ENCODE measurements at places on chromosomes 3 and 15.

DNA sequence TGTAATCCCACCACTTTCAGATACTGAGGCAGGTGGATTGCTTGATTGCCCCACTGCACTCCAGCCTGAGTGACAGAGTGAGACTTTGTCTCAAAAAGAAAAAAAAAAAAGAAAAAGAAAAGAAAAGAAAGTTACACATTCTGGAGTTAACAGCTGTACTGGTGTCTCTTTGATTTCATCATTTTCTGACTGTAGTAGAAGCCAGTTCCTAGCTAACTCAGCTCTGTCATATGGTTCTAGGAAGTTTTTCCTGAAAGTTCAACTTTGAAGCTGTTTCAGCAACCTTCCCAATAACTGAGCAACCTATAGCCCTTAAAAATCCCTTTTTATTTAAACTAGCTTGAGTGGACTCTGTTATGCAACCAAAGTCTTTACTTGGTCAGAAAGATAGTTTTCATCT lies 104.6 kb upstream of the STRIT1 start:
- no peak for DNase-seq

GRCh38 chr3:117606866-117607265 lies 897.3 kb downstream of the TUSC7 start:
- no peak for DNase-seq

GRCh38 chr3:8205881-8206280 lies 295.7 kb upstream of the LMCD1 start:
- no peak for DNase-seq

DNA sequence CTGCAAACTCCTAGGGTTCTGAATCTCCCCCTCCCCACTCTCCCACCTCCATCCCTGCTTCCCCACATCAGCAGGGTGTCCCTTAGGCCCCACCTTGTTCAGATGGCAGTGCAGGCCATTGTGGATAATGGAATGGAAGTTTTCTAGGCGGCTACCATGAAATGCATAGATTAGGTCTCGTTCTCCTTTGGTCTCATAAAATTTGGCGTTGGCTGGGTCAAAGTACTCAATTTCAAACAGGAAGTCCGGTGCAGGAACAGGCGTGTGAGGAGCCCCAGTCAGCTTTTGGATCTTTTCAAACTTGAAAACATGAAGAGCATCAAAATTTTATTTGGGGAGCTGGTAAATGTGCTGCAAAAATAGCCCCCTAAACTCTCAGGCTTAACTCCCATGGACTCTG lies 20.2 kb downstream of the PARP16 start:
- DNase-seq = no peak

DNA sequence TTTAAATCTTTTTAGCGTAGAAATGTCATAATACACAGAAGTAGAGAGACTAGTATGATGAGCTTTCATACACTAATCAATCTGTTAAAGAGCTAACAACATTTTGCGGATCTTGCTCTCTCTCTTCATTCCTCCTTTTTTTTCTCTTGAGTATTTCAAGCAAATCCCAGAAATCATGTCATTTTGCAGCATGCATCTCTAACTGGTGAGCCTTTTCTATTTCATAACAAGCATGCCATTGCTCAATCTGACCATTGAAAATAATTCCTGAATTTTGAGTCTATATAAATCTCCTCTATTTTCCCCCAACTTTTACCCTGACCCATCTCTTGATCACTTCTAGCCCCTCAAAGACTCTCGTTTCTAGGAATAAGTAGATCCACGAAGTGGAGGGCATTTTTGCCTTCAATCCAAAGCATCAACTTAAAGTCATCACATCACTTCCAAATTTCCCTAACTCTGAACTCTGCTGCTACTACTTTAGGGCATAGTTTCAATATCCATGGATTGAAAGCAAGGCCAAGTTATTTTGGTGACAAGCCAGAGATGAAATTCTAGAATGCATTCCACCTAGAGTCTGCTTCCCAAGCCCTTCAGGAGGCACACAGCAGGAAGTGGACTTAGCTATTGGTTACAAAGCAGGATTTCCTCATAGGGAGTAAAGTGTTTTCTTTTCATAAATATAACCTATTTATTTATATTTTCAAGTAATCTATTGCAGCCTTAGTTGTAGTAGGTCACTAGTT lies 253.5 kb upstream of the ZPLD1 start:
- DNase-seq = no peak

- DNase-seq = no peak
Measured at GRCh38 chr3:1499694-1500093, 406.9 kb downstream of the CNTN6 start.

DNA sequence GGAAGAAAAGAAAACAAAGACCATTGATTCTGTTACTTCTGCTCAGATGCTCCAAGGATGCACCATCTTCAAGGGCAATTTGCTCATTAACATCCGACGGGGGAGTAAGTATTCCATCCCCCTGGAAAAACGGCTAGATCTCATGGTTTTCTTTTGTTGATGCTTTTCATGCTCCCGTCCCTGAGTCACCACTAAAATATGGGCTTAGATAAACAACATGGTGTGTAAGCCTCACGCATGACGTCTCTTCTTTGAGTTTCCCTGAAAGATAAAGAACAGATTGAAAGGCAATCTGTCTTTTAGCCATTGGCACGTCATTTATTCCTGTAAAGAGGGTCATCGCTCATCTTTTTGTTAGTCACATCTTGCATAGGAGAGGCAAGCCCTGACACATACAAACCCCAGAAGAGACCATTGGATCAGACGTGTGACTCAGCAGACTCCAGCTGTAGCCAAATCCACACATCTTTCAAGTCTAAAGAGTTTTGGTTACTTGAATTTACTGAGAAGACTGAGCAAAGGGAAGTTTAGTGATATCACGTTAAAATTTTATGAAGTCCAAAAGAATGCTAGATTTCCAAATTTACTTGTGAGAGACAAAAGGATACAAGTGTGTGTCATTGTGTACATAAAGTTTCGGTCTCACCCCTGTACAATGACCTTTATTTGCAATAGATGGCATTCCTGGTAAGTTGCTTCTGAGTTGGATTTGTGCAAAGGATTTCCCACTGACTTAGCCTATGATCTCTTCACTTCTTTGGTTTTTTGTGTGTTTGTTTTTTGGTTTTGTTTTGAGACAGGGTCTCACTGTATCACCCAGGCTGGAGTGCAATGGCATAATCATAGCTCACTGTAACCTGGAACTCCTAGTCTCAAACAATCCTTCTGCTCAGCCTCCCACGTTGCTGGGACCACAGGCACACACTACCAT lies 110.5 kb downstream of the PGPEP1L start:
- no peak for DNase-seq

GRCh38 chr15:43423793-43424192 lies 52.9 kb downstream of the TUBGCP4 start:
- DNase-seq = no peak

DNA sequence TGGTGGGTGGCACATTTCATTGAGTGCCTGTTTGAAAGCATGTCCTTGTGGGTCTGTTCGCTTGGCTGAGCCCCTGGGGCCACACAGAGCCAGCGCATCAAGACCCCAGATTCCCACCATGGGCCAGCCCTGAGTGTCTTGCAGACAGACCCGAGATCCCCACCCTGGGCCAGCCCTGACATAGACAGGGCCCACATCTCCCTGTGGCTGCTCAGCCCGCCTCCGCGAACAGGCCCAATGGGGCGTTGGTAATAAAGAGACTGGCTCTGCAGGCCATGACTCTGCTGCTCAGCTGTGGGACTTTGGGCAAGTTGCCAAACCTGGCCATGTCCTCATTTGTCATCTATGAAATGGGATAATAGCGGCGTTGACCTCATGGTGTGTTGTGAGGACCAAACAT lies 22.6 kb downstream of the FAH start:
- no peak for DNase-seq

- no peak for DNase-seq
Measured at GRCh38 chr3:128845119-128845777, 34.2 kb upstream of the ACAD9 start.

DNA sequence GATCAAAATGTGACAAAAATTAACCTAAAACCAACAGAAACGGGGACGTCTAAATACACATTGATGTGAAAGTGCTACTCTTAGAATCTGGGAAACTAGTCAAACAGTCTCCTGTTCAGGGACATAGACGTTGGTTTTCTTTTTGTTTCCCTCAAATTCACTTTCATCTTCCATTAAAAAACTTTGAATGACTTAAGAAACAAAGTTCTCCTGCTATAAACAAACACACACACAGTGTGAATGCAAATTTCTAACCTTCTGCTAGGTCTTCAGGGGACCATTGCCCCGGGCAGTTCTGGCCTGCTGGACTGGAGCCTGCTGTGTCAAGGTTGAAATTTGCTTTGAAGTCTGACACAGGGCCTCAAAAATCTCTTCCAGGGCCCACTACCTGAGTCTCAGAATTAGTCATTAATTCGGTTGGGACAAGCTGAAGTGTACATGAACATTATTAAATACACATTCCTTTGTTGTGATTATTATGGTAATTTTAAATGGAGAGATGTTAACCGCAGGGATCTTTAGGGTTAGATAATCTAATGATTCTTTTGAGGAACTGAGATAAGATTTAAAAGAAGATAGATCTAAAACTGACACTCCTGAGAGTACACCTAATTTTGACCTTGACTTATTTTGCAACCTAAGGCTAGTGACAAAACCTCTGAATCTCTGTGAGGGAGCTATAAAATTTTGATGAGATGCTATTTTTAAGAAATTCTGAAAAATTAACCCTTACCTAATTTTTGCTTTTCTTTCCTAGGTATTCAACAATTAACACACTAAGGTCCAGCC lies 1260.4 kb downstream of the ROBO1 start:
- no peak for DNase-seq

DNA sequence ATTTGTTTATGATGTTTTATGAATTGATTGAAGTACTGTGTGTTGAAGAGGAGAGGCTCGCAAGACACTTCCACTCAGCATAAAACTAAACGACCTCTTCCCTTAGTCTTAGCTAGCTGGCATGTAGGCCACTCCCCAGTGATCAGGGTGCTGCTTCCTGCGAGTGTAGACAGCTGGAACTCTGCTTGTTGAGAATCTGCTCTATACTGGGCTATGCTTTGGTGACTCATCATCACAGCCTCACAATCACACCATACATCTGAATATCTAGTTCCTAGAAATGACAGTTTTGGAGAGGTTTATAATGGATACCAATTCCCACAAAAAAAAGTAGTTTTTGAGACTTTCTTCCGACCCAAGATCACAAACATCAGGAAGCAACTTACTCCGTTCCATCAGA lies 1.5 kb upstream of the SLC24A5 start:
- DNase-seq = no peak

GRCh38 chr15:25839638-25840156 lies 23.4 kb downstream of the ATP10A start:
- DNase-seq = no peak

DNA sequence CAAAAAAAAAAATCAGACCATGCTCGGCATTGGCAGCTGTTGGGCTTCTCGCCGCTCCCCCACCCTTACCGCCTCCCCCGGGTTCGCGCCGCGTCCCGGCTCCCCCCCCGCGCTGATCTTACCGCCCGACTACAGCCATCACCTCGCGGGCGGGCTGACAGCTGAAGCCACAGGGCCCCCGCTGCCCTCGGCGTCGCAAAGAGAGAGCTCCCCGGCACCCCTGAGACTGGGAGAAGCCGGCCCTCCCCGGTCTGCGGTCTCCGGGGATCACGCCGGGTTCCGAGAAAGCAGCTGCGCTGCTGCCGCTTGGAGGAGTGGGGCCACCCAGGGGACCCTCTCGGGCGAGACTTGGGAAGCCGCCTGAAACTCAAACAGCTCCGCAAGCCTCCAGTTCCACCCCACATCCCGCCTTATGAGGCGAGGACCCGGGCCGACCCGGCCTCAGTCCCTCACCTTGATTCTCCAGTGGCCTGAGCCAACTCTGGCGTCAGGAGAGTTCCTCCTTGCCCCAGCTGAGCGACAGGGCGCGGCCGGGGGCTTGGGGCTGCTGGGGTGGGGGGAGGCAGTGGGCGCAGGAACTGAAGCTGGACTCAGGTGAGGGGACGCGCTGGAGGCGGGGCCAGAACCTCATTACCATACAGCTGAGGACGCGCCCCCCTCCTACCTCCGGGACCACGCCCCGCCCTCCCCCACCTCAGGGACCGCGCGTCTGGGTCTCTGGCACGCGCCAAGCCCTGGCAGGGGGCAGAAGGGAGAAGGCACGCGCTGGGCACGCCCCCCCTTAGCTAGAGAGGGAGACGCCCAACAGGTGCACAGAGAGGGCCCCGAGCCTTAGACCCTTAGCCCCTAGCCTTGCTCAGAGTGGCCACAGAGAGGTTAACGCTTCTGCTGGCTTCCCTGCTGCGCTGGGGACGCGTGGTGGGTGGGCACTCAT lies 1.0 kb upstream of the DLL4 start:
- DNase-seq = no peak

DNA sequence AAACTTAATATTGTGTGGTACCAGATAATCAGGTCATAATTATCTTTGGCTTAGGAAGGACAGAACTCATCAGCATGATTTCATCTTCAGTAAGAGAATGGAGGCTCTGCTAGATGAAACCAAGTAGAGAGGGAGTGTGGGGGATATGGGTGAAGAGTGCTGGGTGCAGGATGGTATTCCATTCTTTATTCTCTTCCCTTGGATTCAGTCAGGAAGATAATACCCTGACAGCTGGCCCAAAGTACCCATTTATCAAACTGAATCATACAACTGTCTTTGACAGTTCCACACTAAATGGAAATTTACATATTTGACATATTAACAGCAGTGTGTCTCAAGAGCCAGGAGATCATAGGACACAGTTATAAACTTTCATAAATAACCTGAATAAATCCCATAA lies 44.7 kb downstream of the GOLIM4 start:
- no peak for DNase-seq

DNA sequence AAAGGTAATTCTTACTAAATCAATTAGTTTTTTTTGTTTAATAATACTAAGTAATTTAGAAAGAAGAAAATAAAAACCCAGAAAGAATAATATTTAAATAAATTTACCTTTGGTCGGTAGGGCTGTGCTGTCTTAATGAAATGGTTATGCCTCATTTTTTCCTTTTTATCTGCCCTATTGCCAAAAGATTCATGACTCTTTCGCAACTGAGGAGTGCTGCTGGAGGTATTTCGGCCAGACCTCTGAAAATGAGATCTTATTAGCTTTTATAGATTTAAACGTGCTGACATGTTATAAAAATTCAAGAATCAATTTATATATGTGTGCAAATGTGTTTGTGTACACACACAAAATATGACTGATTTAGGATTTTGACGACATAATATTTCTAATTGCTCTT lies 67.1 kb upstream of the USP50 start:
- no peak for DNase-seq

GRCh38 chr3:186451371-186451770 lies 89.3 kb upstream of the DGKG start:
- DNase-seq = no peak

GRCh38 chr3:183560607-183561006 lies 5.1 kb upstream of the KLHL6 start:
- no peak for DNase-seq

DNA sequence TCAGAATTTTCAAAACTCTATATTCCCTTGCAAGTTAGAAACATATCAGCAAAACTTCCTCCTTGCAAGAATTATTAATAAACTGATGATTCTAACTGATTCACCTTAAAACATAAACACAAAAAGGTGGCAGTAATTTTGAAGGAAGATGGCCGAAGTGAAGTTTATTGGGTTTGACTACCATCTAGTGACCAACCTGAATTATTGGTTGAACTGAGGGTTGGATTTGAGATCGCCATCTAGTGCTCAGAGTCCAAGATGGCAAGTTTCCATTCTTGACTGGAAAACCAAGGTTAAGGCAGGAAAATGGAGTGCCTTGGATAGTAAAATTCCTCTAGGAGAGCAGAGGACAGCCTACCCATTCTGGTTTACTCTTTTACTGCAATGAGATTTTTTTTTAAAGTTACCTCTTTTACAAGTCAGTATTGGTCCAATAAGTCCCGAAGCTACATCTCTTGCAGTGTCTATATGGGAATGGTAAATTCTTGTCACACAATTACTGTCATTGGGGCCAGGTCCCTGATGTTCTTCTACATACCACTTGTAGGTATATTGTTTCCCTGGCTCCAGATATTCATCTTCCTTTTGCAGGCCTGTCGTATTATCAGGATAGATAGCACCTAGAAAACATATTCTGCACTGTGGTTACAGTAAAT lies 51.6 kb upstream of the CP start:
- DNase-seq = no peak

Measured in Right ventricle myocardium inferior (tissue), 1 donor.